ENCODE measurements at places on chromosomes 12 and 14. TPM values are rescaled to one million over a fixed set of nuclear protein-coding genes. Genes with fewer than 3 reads are reported as not detected.

The NID2 gene
- not detected for total RNA-seq

The MARCHF9 gene
- total RNA-seq: 45.9 TPM

The CCDC63 gene
- total RNA-seq: not detected

The CCDC38 gene
- not detected for total RNA-seq

The RHEBL1 gene
- 4.1 TPM for total RNA-seq

The PLEKHG7 gene
- total RNA-seq: not detected

The FBLN5 gene
- total RNA-seq: not detected

DNA sequence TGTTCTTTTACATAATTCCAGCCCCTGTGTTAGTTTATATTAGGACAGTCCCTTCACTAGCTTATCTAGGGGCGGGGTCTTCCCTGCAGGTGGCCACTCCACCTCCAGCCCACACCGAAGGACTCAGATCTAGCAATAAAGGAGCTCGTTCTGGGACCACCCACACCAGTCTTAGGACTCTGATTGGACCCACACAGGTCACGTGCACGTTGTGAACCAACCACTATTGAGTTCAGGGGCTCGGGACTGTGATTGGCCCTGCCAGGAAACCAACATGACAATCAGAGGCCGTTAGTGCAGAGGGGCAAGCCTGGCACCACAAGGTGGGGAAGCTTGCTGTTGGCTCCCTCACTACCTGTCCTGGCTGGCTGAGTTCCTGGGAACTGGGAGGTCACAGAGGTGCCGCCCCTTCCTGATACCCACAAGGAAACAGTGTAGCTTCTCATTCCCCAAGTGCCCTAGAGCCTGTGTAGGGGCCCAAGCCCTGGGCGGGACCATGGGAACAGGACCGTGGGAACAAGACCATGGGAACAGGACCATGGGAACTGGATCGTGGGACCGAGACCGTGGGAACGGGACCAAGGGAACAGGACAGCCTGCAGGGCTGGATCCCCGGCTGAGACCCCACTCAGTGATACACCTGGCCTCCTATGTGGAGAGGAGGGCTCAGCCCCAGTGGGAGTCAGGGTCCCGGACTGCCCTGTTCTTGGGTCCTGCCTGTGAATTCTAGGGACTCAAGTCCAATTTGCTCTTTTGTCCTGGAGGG, 297.8 kb downstream of the ADGRD1 start:
- H3K4me3 ChIP-seq: no peak overlapping the region
- H3K4me1 ChIP-seq: no peaks in the 10 kb centered on the region
- H3K27me3 ChIP-seq: no peaks in the 10 kb centered on the region
- no peaks in the 10 kb centered on the region for H3K36me3 ChIP-seq
- H3K27ac ChIP-seq: no peak overlapping the region

- no peak overlapping the region for H3K4me3 ChIP-seq
- H3K36me3 ChIP-seq: no peaks in the 10 kb centered on the region
- no peaks in the 10 kb centered on the region for H3K27me3 ChIP-seq
- no peaks in the 10 kb centered on the region for H3K4me1 ChIP-seq
- no peak for DNase-seq
Observed at GRCh38 chr14:94392510-94392935, 4.1 kb upstream of the SERPINA1 start.

- H3K27me3 ChIP-seq: no peaks in the 10 kb centered on the region
- H3K4me3 ChIP-seq: no peak overlapping the region
- H3K27ac ChIP-seq: no peak overlapping the region
- H3K4me1 ChIP-seq: no peaks in the 10 kb centered on the region
Observed at GRCh38 chr14:93269341-93270068, 62.4 kb downstream of the UBR7 start.

DNA sequence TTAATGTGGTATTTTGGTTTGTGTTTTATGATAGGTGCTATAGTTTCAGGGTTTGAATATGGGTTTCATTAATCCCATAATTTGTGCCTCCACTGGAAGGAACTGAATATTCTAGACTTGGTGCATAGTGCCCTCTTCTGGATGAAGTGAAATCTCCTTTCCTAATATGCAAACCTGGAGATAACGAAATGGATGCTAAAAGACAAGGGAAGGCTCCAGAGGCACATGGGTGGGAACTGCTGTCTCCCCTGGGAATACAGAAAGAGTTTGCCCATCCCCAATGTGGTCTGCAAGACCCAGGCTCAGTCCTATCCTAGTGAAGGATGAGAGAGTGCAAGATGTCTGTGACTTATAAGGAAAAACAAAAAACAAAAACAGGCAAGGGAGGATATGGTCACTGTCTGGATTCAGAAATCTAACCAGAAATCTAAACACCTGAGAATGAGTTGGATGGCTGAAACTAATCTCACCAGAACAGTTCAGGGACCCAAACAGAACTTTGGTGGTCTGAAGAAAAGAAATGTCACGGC, 142.3 kb upstream of the TMPO start:
- no peaks in the 10 kb centered on the region for H3K36me3 ChIP-seq
- no peak overlapping the region for H3K4me3 ChIP-seq
- H3K4me1 ChIP-seq: no peaks in the 10 kb centered on the region
- no peaks in the 10 kb centered on the region for H3K27me3 ChIP-seq
- peak; percentile 73 for DNase-seq
- no peak overlapping the region for H3K27ac ChIP-seq

GRCh38 chr12:108910336-108910735, 30.4 kb downstream of the DAO start:
- no peaks in the 10 kb centered on the region for H3K4me1 ChIP-seq
- H3K36me3 ChIP-seq: no peaks in the 10 kb centered on the region
- H3K27me3 ChIP-seq: no peaks in the 10 kb centered on the region

DNA sequence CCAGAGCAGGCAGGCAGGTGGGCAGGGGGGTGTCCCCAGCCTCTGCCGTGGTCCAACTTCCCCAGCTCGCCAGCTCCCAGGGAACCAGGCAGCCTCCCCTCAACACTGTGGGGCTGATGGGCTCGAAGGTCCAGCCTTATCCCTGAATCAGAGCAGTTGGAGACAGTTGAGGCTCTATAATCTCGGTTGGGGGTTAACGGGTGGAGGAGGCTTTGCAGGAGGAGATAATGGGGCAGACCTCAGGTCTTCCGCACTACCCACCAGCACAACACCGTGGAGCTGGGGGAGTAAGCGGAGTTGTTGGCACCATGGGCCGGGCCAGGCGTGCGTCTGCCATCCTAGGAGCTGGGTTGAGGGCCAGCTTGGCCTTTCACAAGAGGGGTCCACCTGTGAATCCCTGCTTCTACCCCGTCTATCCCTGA, 13.9 kb upstream of the HDAC7 start:
- H3K4me1 ChIP-seq: peaks cover 79% of the 10 kb centered on the region
- no peak for DNase-seq
- no peaks in the 10 kb centered on the region for H3K27me3 ChIP-seq
- peak overlapping the region; percentile 72 for H3K4me3 ChIP-seq

DNA sequence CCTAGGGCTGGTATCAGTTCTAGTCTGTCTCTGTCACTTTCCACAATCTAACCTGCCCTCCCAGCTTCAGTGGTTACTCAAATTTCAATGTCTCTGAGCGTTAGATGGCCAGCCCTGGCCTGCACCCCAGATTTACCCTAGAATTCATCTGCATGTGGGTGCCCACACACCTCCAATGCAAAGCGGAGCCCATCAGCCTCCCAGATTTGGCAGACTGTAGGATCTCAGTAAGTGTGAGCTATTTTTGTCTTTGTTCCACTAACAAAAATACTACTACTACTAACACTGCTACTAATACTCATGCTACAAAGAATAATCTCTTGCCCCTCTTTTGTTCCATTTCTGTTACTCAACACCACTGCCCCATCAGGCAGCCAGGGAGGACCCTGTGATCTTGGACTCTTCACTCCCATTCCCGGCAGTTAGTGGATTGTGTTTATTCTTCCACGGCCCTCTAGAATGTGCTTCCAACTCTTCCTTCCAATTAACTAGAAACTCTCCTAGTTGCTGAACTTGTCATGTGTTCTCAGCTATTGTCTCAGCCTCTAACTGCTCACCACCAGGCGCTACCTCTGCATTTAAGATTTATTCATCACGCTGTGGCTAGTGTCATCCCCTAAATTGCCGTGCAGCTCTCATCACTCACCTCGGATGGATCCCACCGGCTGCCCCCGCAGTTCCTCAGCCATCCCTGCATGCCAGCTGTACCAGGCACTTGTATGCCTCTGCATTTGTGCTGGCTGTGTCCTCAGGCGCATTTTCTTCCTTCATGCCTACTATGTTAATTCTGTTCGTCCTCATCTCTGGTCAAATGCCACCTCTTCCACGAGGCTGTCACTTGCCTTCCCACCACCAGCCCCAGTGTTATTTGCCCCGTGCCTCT, 150.6 kb upstream of the HIF1A start:
- no peak overlapping the region for H3K27ac ChIP-seq
- DNase-seq: no peak
- H3K36me3 ChIP-seq: no peaks in the 10 kb centered on the region
- peaks cover 2% of the 10 kb centered on the region for H3K27me3 ChIP-seq

DNA sequence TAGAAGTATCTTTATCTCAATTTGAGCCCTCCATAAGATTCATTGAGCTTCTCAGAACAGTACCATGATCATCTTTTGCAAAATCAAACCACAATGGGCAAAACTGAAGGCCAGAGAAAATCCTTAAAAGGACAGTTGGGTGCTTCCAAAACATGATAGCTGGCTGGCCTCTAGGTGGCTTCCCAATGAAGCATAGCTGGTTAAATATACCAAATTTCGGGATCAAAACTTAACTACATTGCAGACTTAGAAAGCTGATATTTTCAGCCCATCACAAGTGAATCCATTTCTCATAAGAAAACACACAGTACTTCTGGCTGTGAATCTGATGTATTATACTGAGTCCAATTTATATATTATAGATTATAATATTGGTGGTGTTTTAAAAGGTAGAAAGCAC, 15.3 kb upstream of the PIK3C2G start:
- H3K4me1 ChIP-seq: no peaks in the 10 kb centered on the region
- H3K27me3 ChIP-seq: no peaks in the 10 kb centered on the region
- no peak overlapping the region for H3K27ac ChIP-seq
- DNase-seq: no peak

GRCh38 chr14:71566276-71566675, 366.0 kb upstream of the RGS6 start:
- H3K4me3 ChIP-seq: no peak overlapping the region
- peaks cover 8% of the 10 kb centered on the region for H3K4me1 ChIP-seq
- no peak overlapping the region for H3K27ac ChIP-seq

GRCh38 chr12:49543221-49543913, 4.5 kb downstream of the KCNH3 start:
- H3K27me3 ChIP-seq: no peaks in the 10 kb centered on the region
- no peaks in the 10 kb centered on the region for H3K36me3 ChIP-seq
- H3K4me1 ChIP-seq: peaks cover 7% of the 10 kb centered on the region
- H3K4me3 ChIP-seq: no peak overlapping the region

- H3K27me3 ChIP-seq: no peaks in the 10 kb centered on the region
- H3K4me3 ChIP-seq: no peak overlapping the region
- H3K27ac ChIP-seq: no peak overlapping the region
- no peak for DNase-seq
- no peaks in the 10 kb centered on the region for H3K4me1 ChIP-seq
- H3K36me3 ChIP-seq: no peaks in the 10 kb centered on the region
Observed at GRCh38 chr14:79630288-79630960, 580.9 kb downstream of the DIO2 start.

DNA sequence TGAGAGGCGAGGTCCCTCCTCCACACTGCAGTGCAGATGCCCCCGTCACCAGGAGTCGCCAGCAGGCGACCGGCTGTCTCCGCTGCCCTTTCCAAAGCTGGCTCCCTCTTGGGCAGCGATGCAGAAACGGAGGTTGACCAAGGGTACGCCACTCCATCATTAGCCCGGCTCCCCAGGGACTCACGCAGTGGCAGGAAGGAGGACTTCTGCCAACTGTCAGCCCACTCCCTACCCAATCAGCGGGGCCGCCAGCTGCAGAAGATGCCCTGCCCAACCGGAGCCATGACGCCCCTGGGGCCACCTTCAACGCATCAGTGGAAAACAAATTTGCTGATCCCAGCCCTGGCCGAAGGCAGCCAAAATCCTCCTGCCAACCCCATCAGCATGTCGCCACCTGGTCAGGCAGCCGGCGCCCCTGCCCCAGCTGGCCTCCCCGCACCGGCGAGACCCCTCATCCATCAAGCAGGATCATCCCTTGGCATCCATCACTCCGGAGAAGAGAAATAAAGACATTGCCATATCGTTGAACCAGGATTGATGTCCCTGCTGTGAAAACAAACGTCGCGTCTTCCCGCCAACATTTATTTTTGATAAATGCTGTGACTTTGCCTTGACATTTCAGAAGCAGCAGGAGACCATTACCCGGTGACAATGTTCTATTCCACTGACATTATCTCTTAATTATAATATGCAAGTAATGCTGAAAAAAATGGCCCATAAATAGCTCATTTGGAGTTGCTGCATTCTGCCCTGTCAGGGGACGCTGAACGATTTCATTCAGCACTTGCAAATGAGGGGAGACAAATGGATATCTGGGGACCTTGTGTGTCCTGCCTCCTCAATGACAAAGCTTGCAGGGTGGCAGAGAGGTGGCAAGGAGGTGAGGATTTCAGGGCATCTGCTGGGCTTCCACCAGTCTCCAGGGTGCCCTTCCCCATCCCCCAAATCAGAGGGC, 105.1 kb downstream of the SCARB1 start:
- peak overlapping the region; percentile 98 for H3K27ac ChIP-seq
- DNase-seq: peak; percentile 99
- peak overlapping the region; percentile 55 for H3K4me3 ChIP-seq

- H3K27me3 ChIP-seq: no peaks in the 10 kb centered on the region
- peaks cover 10% of the 10 kb centered on the region for H3K4me1 ChIP-seq
- no peak for DNase-seq
- no peaks in the 10 kb centered on the region for H3K36me3 ChIP-seq
Observed at GRCh38 chr12:126191031-126191891, 1126.0 kb downstream of the AACS start.

DNA sequence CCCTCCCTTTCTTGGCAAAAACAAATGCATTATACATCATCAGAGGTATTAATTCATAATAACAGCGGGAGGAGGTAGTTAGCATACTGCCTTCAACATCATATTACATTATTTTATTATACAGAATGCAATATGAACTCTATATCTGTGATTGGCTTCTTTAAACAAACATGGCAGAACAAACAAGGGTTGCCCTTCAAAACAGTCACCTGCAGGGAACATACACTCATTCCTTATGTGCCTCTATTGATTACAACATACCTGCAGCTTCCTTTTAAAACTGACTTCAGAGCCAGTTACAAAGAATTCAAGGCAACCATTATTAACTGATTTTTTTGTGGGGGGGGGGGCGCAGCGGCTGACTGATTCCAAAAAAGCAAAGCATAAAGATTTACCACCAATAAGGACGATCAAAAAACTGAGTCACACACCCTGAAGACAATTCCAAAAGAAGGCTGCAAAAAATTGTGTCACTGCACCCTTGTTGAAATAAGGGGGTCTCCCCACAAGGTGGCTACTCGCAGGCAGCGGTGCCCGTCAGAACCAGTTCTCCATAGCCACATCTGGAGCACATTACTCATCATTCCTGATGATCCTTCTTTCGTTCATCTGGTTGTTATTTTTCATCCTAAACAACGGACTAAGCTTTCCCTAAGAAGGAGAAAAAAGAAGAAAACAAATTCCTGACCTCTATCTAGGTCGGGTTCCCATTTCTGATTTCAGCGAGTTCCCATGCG, 51.8 kb downstream of the SMUG1 start:
- no peak for DNase-seq
- H3K4me1 ChIP-seq: no peaks in the 10 kb centered on the region
- H3K27me3 ChIP-seq: no peaks in the 10 kb centered on the region
